ENCODE measurements at places on chromosomes 1 and 21.

DNA sequence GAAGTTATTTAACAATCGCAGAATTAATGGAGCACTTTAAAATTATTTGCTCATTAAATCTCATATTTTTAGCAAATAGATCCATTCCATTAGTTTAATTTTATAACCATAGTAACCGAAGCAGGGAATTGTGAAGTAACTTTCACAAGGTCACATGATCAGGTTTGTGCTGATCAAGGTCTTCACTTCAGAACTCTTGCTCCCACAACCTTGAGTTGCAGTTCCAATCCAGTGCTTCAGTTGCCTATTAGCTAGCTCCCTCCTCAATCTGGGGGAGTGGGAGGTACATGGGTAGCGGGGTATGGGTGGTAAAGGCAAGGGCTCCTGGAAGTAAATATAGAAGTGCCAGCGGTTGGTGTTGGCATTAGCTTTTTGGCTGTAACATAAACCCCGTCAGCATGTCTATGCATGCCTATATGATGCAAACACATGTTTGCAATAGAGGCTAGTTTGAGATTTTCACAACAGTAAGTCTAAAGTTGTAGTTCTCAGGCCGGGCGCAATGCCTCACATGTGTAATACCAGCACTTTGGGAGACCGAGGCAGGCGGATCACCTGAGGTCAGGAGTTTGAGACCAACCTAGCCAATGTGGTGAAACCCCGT is 5.8 kb downstream of the ATP5IF1 start:
- no peak for DNase-seq

DNA sequence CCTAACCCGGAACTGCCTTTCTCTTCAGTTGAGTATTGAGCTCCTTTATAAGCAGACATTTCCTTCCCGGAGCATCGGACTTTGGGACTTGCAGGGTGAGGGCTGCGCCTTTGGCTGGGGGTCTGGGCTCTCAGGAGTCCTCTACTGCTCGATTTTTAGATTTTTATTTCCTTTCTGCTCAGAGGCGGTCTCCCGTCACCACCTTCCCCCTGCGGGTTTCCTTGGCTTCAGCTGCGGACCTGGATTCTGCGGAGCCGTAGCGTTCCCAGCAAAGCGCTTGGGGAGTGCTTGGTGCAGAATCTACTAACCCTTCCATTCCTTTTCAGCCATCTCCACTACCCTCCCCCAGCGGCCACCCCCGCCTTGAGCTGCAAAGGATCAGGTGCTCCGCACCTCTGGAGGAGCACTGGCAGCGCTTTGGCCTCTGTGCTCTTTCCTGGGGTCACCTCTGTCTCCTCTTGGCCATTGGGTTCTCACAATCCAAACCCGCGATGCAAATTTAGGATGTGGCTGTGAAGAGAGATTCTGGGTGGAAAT is 3.7 kb downstream of the OLIG2 start:
- DNase-seq: no peak

DNA sequence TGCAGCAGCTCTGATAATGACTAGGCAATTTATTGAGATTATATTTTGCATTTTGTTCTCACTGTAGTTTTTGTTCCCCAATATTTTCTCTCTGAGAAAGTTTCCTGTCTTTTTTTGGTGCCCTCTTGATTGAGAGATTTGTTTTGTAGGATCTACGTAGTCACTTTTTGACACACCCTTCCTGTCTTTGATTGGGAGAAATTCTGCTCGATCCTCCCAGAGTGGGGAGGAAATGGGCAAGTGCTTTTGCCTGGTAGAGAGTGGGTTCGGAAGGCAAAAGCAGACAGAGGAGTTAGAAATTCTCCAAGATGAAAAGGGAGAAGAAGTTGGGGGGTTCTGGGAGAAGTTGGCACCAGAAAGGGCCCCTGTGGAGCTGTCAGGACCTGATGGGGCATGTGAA is 42.1 kb upstream of the SYT6 start:
- no peak for DNase-seq

GRCh38 chr1:229842302-229843255 is 216.5 kb downstream of the URB2 start:
- DNase-seq: no peak

DNA sequence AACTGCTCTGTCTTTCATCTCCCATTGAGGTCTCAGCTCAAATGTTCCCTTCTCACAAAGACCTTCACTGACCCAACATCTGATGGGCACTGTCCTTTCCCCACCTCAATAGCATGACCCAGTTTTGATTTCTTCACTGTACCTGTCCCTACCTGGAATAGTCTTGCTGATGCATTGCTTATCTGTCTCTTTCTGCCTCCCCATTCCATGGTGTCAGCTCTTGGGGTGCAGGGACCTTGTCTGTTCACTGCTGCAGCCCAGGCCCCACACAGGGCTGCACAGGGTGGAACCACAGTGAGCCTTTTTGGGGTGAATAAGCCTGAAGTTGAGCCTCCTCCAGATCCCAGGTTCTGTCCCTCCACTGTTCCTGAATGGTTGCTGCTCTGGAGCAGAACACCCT is 414.9 kb downstream of the PTPRU start:
- no peak for DNase-seq

- DNase-seq: no peak
These were observed 542 bp downstream of the EIF2B3 start for GRCh38 chr1:44985747-44986359.

DNA sequence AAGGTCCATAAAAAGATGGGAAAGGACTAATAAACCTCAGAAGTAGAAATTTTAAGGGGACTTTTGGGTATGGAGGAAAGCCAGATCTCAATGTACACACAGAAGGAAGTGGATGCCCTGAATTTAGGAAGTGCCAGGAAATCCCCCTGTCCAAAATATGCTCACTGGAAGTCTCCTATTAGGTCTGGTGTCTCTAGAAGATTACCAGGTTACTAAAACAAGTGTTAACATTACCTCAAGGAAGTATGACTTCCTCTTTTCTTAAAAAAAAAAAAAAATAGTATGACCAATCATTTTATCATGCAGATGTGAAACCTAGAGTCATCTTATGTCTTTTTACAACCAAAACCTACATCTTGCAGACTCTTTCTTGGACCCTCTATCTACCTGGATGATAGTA is 30.7 kb downstream of the CD58 start:
- DNase-seq: no peak

GRCh38 chr21:17725339-17725738 is 93.8 kb downstream of the C21orf91 start:
- DNase-seq: no peak

- DNase-seq: no peak
These were observed 859 bp upstream of the MAGI3 start for GRCh38 chr1:113389359-113389952.
